8988T (cell line): ENCODE measurements at places on chromosomes 4 and X.
A peak's percentile ranks its signal among the peaks of the same experiment; 100 is the strongest.

DNA sequence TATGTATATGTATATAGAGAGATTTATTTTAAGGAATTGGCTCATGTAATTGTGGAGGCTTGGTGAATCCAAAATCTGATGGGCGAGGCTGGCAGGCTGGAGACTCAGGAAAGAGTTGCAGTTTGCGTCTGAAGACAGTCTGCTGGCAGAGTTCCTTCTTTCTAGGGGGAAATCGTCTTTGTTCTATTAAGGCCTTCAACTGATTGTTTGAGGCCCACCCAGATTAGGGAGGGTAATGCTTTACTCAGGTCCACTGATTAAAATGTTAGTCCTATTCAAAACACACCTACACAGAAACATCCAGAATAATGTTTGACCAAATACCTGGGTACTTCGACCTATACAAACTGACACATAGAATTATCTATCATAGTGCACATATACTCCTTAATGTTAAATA lies 149.5 kb downstream of the NAA11 start:
- no peak for DNase-seq

DNA sequence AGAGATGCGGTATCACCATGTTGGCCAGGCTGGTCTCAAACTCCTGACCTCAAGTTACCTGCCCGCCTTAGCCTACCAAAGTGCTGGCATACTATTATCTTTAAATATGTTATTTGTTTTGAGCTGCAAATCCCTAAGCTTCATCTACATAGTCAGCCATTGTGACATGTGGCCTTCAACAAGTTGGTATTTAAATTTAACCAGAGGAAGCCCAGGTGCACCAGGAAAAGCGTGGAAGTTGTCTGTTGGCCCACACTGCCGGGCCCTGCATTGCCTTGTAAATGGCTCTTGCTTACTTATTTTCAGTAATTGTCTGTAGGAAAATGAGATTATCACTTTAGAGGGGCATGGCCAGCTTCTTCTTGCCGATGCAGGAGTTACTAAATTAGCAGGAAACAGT lies 6.0 kb downstream of the WWC2 start:
- DNase-seq: no peak

DNA sequence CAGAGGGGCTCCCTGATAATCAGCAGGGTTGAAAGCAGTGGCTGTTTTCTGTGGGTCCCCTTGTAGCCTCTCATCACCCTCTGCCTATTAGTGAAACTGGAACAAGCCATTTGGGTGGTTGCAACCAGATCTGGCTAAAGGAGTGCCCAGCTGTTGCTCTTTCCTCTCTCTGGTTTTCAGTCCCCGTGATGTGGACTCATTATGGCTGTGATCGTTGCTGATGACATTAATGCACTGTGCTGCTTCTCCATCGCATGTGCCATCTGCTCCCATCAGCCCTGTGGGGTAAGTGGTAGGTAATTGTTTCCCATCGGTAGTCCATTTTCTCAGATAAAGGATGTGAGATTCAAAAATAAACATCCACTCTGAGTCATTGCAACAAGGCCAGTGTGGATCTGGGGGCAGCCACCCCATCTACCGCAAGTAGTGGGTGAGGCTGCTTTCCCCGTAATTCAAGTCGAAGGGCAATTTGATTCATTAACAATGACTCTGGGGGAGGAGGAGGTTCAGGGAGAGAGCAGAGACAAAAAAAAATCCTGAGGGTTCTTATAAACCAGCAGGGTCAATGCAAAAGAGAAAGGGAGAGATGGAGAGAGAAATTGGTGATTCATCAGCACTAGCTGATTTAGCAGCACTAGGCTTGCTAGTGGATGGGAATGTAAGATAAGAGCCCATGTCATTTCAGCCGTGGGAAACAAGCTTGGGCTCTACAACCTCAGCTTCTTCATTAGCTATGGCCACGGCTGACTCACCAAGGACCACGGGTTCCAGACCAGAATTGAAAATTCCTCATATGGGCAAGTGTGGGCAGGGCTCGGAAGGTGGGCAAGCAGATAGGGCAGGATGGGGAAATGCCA lies 357.8 kb downstream of the MID1IP1 start:
- DNase-seq: no peak

- DNase-seq: no peak
These were observed 40.4 kb downstream of the EFHC2 start for GRCh38 chrX:44303119-44303518.

DNA sequence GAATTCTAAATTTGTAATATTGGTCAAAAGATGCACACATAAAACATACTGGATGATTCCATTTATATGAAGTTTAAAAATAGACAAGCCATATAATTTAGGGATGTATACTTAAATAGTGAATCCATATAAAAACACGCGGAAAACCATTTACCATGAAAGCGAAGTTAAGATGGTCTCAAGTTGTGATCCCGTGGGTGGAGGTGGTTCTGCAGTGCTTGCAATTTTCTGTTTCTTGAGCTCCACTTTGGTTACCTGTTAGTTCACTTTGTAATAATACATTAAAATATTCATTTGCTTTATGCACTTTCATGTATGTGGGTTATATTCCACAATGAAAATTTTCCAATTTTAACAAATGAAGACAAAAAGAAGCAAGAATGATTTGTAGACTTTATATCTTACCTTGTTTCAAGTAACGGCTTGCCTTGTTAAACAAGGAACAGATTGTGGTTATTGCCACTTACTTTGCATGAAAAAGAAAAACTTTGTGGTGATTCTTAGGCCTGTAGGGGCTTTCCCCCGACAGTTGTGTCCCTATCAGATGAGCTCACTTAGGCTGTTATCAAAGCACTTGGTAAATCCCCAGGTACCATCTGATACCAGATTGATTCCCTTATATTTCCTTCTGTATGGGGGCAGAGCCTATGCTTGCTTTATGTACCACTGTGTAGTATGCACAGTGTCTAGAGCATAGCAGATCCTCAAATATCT lies 12.2 kb downstream of the UCP1 start:
- DNase-seq: no peak

DNA sequence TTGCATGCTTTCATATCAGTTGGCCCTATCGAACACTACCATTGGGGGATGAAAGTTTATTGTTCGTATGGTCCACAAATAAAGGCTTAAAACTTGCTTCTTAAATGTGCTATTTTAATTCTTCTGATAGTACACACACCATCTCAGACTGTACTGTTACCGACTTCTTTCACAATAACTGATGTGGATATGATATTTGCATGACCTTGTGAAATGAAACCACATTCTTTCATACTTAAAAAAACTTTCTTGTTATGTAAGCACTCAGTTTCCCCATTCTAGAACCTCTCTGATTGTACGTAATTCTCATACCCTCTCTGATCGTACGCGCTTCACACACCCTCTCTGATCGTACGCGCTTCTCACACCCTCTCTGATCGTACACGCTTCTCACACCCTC lies 12.0 kb upstream of the WDR19 start:
- no peak for DNase-seq

DNA sequence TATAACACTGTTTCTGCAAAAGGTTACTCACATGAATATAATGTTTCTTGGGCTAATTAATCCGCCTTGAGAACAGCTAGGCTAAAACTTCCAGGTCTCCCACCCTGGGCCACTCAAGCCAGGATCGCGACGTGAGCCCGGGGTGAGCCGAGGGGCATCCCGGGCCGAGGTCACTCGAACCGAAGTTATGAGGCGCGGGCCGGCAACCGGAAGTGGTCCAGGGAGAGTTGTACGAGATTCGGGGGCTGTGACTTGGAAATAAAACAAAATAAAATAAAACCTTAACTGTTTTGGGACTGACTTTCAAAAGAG lies 317 bp downstream of the CMC4 start:
- no peak for DNase-seq

DNA sequence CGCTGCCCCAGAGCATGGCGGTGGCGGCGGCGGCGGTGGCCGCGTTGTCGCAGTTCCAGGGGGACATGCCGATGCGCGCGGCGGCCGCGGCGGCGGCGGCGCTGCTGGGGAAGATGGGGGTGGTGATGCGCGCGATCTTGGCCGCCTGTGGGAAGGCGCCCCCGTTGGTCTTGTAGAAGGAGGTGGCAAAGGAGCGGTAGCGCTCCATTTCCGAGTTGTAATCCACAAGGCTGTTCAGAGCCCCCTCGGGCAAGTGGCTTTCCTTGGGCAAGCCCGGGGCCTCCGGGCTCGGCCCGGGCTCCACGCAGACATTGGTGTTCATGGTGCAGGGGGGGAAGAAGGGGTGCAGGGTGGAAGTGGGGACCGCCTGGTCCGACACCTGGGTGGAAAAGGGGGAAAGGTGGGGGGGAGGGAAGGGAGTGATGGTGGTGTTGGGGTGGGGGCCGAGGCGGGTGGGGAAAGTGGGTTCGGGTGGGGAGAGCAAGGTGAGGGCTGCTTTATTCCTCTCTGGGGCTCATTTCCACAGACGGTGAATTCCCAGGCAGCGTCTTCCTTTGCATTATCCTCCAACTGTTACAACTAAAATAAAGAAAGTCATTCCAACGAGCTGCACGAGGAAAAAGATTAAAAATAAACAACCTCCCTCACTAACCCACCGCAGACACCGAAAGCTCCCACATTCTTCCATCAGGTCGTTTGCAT lies 3.1 kb downstream of the CXXC4 start:
- no peak for DNase-seq

DNA sequence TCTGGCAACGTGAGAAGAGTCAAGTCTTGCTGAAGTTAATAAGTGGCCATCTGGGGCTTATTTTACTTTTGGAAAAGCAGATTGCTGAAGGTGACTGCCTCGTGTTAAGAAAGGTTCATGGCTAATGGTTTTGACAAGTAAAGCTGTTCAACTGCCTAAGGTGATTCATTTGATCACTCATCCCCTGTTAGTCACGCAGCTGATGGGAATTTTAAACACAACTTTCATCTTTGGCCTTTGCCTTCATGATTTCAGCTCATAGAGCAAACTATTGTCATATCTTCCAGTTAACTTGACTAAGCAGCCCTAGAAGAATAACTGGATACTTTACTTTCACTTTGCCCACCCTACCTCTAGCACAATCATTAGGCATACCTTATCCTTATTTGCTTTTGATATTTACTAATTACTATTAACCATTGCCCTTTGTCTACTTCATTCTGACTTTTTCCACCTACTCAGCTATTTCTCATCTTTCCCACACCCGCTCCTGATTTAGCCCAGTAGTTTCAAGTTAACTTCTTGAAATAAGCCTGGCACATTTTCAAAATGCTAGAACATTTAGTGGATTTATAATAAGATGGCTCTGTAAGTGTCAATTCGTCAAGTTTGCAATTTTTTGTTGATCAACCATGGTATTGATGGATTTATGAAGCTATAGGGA lies 170.6 kb upstream of the S100G start:
- no peak for DNase-seq

- DNase-seq: peak; percentile 6
These were observed 294.2 kb downstream of the GRIA2 start for GRCh38 chr4:157514711-157515110.

DNA sequence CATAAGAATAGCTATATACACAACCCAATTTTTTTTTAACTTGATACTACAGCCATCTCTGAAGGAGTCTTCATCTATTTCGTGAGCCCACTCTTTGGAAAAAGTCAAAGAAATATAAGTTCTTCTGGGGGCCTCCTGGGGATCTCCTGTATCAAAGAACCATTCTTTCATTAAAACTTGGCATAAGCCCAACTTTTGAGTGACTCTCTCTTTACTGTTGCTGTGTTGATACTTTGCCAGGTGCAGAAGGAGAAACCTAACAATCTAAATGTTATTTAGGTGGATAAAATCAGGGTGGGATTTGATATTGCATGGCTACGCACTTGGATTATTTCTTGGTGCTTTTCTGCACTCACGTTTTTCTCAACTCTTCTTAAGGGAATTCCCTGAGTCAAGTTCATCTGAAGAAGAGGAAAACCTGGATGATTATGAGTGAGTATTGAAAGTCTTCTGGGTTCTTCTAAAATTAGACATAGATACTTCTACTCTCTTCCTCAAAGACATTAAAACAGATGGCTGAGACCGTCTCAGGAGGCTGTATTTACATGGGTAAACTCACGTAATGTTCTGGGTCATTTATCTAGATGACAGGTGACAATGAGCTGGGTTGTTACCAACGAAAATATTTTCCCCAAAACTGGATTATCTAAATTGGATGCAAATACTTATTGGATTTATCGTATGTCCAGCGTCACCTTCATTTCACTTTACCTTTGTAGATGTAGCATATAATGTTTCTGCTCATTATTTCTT lies 25.2 kb downstream of the BMX start:
- no peak for DNase-seq

- DNase-seq: no peak
These were observed 4.0 kb downstream of the GABRA2 start for GRCh38 chr4:46385946-46386345.

DNA sequence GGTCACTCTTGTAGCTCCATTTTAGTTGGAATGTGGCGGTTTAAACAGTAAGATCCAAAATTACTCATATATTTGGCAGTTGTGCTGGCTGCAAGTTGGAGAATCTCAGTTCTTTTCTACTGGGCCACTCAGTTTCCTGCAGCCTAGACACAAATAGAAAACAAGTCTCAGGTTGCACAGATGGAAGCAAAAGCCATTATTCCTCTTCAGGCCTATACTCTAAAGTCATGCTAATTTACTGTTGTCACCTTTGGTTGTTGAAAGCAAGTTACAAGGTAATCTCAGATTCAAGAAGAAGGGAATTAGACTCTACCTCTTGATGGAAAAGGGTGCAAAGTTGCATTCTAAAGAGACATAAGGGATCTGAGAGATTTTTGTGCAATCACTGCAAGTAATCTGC lies 345.4 kb downstream of the ADAM29 start:
- no peak for DNase-seq

- no peak for DNase-seq
These were observed 23.5 kb downstream of the INTS6L start for GRCh38 chrX:135543924-135544323.

DNA sequence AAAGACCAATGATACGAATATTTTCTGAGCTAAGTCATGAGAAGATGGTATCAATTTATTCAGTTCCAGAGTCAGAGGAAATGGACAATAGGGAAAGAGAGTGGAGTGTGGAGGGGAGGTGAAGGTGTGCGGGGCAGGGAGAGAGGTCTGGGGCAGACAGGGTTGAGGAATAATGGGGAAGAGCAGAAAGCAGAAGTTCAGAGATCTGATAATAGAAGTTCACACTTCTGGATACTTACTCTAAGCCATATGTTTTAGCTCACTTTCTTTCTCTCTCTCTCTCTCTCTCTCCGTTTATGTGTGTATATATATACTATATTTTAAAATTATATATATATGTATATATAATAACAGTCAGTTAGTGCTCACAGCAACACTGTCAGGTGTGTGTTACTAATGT lies 40.4 kb downstream of the FOXR2 start:
- no peak for DNase-seq
